ENCODE measurements at places on chromosomes 7 and 10. TPM values are rescaled to one million over a fixed set of nuclear protein-coding genes. Genes with fewer than 3 reads are reported as not detected.

DNA sequence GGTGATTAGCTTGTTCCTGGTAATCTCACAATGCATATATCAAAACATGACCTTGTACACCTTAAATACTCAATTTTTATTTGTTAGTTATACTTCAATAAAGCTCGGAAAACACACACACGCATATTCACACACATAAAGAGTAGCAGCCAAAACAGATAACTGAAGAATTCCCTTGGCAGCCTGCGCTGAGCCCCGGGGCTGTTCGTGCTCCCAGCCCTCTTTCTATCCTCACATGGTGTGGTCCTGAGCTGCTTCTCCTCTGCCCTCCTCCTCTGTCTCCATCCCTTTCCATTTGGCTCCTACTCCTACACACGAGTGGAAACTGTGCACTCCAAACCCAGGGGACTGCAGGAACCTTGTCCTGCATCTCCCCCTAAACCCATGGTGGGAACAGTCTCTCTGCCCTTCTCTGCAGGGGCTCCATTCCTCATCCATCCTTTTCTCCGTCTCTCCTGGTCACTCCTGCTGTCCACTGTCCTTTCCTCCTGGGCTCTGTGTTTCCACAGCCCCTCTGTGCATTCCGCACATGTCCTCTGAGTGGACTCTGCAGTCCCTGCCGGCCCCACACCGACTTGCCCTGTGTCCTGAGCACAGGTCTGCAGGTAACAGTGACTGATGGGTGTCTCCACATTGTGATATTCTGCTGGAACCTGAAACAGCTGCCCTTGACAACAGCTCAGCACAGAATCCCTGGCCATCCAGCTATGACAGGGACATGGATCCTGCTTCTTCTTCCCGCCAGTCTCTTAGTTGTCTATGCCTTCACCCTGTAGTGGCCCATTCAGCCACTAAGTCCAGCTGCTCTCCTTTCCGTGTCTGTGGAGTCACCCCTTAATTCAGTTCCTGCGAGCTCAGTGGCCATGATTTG lies 216.8 kb upstream of the ZNF32 start:
- no peak overlapping the region for H3K27ac ChIP-seq
- no peaks in the 10 kb centered on the region for H3K36me3 ChIP-seq
- peaks cover 21% of the 10 kb centered on the region for H3K4me1 ChIP-seq
- no peak for DNase-seq
- H3K4me3 ChIP-seq: no peak overlapping the region
- H3K27me3 ChIP-seq: no peaks in the 10 kb centered on the region

DNA sequence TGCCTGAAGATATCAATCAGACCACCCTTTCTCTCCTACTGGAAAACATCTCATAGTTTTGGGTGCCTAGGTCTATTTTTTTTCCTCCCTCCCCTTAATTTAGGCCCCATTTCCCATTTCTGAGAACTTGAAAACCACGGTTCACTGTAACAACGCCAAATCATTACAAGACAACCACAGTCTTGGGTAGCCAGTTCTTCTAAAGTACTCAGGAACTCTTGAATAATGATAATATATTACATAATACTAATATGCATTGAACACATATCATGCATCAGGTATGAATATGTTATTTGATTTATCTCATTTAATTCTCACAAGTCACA lies 185.1 kb upstream of the ADO start:
- DNase-seq: no peak
- no peak overlapping the region for H3K4me3 ChIP-seq
- no peaks in the 10 kb centered on the region for H3K27me3 ChIP-seq
- H3K36me3 ChIP-seq: no peaks in the 10 kb centered on the region

Gene ABCB8
- polyA plus RNA-seq: 29.9 TPM

Gene EPO
- polyA plus RNA-seq: 0.04 TPM
